Left renal pelvis (tissue), 4 donors: ENCODE measurements at places on chromosomes 12 and 14.
A peak's percentile ranks its signal among the peaks of the same experiment; 100 is the strongest.

DNA sequence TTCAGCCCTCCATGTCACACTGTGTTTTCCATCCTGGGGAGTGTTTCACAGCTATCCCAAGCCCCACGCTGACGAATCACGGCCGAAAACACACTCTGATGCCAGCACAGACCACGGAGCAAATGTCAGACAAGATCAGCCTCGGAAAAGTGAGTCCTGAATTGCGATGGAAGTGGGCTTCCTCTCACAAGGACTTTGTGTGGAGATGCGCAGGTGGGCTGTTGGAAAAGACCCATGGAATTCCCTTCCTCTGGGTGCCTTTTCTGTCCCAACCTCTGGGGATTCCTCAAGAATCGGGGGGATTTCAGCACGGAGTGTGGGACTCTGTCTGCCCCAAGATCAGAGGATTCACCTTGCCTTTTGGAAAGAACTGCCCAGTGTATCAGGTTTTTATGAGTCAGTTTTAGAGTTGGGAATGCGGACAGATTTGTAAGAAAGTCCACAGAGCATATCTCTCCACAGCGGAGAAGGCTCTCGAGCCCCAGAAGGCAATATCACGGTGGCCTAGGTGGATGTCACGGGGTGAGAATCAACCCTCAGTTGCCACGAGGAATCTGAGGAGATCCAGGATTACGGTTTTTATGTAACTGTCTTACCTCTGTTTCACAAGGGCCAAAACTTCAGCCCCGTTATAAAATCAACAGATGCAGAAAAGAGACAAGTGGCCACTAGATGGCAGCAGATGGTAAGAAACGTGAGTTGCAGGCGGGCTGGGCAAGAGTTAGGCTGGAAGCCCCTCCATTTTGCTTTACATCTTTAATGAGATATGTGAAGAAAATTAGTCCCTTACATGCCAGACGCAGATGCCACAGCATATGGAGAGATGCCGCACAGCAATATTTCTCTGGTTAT is 201.9 kb downstream of the DAD1 start:
- peak; percentile 73 for DNase-seq

DNA sequence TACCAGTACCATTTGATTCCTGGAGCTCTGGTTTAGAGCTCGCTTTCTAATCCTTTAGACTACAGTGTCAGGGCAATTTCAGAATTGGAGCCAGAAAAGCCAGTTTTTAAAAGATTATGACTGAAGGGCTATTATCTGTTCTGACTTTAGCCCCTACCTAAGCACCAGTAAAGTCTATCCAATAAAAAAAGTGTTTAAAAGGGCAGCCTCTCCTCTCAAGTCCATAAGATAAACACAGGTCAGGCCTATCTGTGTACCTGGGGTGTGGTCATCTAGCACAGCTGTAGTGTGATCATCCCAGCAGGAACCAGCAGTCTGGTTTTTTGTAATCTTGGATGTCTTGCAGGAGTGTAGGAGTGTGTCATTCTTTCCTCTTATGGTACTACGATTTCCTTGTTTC is 6.6 kb downstream of the APPL2 start:
- DNase-seq = no peak

GRCh38 chr12:229441-230191 is 15.7 kb upstream of the SLC6A12 start:
- no peak for DNase-seq

DNA sequence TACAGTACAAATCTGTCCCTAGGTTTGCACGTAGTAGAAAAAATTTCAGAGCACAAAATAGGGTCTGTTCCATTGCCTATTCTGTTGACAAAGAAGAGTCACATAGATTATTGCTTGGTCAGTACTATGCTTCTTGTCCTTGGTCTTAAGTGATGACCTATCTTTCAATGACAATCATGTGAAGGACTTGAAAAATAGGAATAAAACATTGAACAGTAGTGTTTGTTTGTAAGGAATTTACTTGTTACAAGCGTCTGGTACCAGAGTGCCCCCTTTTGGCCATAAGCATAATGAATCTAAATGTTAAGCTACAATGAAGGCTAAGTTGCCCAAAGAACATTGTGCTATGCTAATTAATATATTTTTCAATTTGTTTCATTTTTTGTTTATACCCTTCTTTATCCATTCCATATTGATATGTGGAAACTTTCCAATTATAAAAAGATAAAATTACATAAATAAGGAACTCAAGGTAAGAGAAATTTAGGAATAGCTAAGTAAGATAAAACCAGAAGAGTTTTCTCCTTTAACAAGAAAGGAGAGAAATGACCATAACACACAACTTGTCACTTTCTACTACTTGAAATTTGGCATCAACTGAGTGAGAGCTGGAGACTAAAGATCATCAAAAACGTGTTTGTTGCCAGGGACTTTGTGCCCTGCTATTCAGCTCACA is 204.7 kb downstream of the EPS8 start:
- no peak for DNase-seq

DNA sequence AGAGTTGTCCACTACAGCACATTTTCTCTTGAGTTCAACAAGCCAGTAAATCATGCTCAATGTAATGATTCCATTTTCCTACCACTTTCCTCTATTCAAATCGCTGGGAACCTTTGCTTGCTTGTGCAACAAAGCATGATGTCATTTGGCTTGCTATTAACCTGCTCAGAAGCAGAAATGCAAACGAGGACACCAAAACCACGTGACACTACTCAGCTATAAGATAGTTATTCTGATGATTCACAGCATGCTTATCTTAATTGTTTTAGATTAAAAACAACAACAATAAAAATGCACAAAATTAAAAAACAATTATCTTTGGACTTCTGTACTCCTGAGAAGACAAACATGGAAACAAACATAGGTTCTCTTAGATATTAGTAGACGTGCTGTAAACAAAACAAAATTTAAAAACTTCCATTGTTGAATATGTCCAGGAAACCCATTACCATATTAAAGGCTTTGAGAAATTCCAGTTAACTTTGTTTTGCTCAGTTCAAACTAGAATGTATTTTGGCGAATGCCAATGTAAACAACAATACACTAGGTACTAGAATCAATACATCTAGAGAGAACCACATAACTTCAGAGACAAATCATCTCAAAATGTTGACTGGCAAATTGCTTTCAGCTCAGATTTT is 77.5 kb upstream of the KRAS start:
- DNase-seq = no peak

DNA sequence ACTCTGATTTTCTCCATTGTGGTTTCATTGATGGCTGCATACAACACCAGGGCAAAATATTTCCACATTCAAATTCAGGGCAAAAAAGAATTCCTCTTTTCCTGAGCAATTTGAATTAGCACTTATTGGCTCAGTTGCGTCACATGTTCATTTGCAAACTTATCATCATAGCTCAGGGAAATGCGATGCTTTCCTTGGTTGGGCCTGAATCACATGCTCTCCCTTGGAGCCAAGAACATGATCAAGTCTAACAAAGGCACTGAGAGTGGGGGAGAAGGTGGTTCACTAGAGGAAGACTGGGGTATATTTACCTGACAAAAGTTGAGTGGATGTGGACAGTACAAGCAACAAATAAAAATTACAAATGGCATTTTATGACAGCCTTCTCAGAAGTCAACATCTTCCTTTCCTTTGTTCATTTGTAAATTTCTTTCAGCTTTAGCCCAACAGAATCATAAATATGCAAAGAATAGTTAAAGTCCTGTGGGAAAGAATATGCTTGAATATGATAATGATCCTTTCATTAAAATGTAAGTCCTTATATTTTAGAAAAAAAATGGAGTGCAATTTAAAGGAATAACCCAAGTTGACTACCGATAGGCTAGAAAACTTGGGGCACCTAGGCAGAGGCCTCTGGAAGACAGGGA is 277.2 kb downstream of the NEDD1 start:
- no peak for DNase-seq

DNA sequence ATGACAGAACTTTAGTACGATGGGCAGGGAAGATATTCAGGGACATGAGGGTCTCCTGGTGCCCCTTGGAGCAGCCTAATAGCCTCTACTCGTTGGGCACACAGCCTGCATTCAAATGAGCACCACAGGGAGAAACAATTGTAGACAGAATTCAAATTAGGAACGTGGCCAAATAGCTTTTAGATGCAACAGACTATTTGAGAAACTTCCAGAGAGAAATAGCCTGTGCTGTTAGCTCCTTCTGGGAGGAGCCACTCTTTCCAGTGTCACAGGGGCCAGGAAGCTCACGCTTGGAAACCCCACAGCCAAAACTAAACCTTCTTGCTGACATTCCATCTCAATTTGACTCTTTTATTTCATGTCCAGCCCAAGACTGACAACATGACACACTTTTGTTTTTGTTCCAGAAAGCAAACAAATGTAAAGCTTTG is 114.5 kb downstream of the RPAP3 start:
- no peak for DNase-seq

GRCh38 chr14:88882236-88882635 is 57.8 kb downstream of the TTC8 start:
- DNase-seq = no peak

- DNase-seq = peak; percentile 65
Observed at GRCh38 chr12:8692573-8692972, 5.2 kb upstream of the RIMKLB start.

GRCh38 chr12:107560165-107560898 is 125.3 kb upstream of the PWP1 start:
- DNase-seq = no peak

DNA sequence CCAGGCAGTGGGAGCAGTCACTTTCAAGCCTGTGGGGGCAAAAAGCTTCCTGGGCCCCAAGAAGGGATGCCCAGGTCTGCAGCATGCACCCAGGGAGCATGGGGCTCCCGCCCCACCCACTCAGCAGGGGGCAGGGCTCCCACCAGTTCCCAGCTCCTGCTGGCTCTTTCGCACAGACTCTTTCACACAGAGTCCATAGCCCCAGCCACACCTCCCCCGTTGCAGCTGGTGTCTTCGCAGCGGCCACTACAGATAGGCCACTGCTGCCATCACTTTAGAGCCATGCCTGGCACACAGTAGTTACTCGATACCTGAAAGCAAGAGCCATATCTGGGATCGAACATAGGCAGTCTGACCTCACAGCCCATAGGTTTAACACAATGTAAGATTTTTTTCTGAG is 98.2 kb downstream of the NUAK1 start:
- no peak for DNase-seq

- no peak for DNase-seq
Observed at GRCh38 chr12:81369175-81369574, 291.3 kb downstream of the ACSS3 start.

DNA sequence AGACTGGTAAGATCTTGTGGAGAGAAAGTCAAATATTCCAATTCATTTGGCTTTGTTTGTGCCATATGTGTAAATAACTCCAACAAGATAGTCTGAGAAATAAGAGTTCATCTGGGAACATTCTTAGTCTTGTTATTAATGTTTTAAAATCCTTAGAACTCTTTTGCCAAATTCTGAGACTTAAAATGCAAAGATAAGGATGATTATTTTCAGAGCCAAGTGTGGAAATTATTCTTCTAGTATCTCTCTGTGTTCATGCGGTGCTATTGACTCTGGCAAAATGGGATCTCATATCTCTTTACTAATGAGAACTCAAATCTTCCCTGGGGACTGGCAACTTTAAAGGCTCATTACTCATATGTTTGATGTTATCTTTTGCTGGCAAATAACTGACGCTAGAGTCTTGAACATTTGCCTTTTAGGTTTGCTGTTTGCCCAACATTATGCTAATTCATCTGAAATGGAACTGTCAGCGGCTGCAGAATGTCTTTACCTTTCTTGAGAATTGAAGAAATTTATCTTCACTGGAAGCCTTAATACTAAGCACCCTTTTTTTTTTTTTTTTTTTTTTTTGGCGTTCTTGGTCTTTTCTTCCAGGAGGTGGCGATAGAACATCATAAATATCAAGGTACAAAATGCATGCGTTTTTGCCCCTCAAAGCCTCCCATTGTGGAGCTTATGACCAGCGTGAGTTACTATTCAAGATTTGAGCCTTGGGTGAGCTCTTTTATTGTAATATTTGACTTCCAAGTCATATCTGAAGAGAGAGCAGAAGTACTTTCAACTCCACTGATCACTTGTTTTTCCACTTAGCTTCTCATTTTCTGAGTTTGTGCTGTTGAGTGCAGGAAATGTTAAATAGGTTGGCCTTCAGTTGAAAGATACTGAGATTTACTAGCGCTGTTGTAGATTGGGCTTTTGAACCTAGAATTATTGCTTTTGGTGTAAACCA is 86.5 kb downstream of the CAND1 start:
- DNase-seq = peak; percentile 56

GRCh38 chr14:105392131-105393090 is 5.9 kb upstream of the TEX22 start:
- DNase-seq = no peak

DNA sequence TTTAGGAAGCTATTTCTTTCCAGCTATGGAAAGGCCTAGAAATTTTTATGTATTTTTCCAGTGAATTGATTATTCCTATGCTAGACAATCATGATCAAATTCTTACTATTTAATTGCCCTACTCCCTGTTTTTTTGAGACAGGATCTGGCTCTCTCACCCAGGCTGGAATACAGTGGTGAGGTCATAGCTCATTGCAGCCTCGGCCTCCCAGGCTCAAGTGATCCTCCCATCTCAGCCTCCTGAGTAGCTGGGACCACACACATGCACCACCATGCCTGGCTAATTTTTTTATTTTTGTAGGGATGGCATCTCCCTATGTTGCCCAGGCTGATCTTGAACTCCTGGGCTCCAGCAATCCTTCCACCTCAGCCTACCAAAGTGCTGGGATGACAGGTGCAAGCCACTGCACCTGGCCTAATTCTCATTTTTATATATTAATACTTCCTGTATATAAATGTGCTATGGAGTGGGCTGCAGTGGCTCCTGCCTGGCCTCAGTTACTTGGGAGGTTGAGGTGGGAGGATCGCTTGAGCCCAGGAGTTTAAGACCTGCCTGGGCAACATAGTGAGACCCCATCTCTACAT is 16.0 kb upstream of the MDM2 start:
- no peak for DNase-seq

GRCh38 chr12:4768341-4768740 is 48.1 kb downstream of the GALNT8 start:
- DNase-seq = no peak

DNA sequence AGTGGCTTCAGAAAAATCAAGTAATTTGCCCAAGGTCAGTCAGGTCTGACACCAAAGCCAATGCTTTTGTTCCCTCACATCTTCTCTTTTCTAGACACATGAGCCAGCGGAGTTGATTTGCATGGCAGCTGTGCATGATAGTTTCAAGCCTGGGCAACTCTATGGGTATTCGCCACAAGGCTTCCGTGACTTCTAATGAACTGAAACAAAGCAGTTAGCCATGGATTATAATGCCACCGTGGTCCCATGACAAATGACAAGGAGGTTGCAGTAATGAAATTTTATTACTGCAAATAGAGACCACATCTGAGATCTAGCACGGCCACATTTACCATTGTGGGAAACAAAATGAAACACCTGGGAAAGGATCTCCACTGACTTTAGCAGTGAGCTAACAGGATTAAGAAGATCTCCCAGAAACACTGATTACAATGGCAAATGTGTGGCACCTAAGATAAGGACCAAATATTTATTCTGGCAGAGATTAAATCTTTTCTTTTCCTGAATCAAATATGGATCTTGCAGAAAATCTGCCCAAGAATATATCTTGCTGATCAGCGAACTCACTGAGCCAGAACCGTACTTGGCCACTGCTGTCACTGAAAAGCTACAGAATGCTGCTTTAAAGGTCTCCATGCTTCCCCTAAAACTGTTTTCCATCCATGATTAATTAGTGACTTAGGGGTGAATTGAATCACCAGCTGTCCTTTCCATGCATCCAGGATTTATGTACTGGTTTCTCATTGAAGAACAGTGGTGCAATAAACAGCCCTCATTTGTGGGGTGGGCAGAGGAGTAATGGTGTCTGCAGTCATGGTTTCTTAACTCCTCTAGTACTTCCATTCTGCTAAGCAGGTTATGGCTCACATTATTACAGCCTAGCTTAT is 551.0 kb downstream of the DIO2 start:
- no peak for DNase-seq
